ENCODE measurements at places on chromosomes 7 and 10.
A peak's percentile ranks its signal among the peaks of the same experiment; 100 is the strongest.

DNA sequence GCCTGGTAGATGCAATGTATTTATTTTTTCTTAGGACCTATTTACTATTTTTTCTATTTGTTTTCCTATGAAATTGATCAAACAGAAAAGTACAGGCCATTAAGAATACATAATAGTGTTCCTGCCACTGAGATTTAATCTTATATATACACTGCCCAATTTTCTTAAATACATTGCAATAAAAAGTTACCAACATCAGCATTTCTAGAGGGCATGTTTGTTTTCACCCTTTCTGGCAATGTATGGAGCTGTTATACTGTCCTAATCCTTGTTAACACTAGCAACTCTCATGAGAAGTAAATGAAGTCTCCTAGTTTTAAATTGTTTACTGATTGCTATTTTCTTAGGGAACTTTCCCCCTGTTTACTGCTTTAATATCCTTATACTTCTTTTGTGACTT, 359.1 kb upstream of the SEMA3A start:
- DNase-seq: no peak

GRCh38 chr10:76763376-76763775, 874.2 kb downstream of the KCNMA1 start:
- no peak for DNase-seq

GRCh38 chr7:73613954-73614735, 10.2 kb downstream of the MLXIPL start:
- no peak for DNase-seq

- no peak for DNase-seq
Measured at GRCh38 chr7:92246360-92247101, 757 bp downstream of the ANKIB1 start.

DNA sequence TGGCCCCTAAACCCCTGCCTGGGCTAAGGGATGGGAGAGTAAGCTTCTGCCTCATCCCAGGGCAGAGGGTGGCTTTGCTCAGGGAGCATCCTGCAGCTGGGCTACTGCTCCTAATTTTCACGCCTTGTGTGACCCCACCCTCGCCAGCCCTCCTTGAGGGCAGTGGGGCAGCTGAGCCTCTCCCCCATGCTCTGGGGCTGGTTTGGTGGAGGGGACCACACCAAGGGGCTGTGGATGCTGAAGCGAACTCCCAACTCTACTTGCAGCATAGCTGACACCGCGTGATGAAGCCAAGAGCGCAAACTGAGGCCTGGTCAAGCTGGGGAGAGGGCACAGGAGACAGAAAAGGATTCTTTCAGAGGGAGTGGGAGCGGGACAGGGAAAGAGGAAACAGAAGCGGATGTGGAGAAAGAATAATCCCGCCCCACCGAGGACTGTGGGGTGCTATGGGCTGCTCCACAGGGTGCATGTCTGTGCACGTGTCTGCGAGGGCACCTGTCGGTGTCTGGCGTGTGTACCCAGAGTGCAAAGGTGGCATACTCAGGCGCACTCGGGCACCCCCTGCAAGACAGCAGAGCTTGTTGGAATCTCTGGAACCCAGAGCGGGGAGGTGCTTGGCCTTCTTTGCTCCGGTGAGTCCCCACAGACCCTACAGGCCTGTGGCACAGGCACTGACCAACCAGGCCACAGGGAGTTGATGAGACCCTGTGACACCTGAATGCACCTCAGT, 19.4 kb upstream of the RASGEF1A start:
- no peak for DNase-seq

DNA sequence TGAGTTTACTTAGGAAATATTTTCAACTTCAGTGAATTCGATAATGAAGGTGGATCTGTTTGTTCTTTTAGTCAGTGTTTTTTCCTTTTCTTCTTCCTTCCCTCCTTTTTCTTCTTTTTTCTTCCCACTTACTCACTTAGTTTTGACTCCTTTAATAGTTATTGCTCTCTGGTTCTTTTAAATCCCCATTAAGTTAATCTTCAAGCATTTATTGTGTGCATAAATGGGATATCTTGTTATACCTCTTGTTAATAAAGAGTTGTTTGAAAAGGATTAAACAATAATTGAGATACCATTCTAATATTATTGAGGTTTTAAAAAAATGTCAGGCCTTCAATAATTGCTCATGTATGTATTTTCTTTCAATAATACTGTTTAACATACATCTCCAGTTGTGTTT, 19.5 kb downstream of the STAM start:
- DNase-seq: no peak

GRCh38 chr7:14978687-14979086, 76.1 kb upstream of the DGKB start:
- no peak for DNase-seq

GRCh38 chr7:105766421-105767073, 109.9 kb downstream of the ATXN7L1 start:
- DNase-seq: no peak

DNA sequence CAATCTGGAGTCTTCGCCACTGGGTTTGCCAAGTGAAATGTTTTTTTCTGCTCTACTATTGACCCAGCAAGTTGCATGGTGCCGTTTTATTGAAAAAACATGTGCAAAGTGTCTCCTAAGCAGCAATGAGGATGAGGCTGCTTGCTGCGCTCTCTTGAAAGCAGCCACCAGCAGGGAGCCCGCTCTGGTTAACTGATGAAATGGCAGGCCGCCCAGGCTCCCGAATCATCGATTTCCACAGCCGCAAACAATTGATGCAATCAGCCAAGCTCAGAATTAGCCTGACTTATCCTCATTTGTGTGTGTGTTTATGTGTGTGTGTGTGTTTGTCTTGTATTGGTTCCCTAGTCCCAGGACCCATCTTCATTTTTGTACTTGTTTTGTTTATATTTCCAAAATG, 22.2 kb upstream of the LYZL1 start:
- no peak for DNase-seq

DNA sequence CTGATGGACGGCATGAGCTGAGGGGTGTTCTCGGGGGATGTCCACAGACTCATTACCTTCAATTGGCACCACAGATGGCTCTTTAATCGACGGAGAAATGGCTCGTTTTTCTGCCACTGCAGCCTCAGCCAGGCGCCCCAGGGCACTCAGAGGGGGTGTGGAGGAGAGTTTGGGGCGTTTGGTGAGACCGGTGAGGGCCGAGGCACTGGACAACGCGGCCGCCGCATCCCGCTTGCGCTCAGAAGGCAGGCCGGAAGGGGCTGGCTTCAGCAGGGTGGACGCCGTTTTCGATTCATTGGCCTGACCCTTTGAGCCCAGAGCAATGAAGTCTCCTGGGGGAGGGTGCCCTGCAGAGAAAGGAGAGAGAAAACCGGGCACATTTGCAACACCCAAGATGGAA, 1.3 kb downstream of the INTS1 start:
- DNase-seq: no peak

- DNase-seq: peak; percentile 33
Measured at GRCh38 chr7:261341-262250, 28.4 kb upstream of the FOXL3 start.

- no peak for DNase-seq
Measured at GRCh38 chr7:37446371-37446770, 2.3 kb downstream of the ELMO1 start.

Data from right forelimb (tissue), 1 donor.